ENCODE measurements at places on chromosomes 5 and 9. TPM values are rescaled to one million over a fixed set of nuclear protein-coding genes. Genes with fewer than 3 reads are reported as not detected.

The PCDHGA12 gene
- total RNA-seq, result 20.6 TPM

The ASPN gene
- 1.2 TPM for total RNA-seq

The BARX1 gene
- total RNA-seq, result 15.6 TPM

The LURAP1L gene
- total RNA-seq, result 88.3 TPM

The RAPGEF1 gene
- 42.1 TPM for total RNA-seq

The SH3GL2 gene
- total RNA-seq, result 0.29 TPM

The ENTREP1 gene
- total RNA-seq, result under 0.01 TPM

The SPINK6 gene
- total RNA-seq, result not detected

The HK3 gene
- 1.8 TPM for total RNA-seq

The DOCK8 gene
- total RNA-seq, result under 0.01 TPM

The SARDH gene
- 10.9 TPM for total RNA-seq

The FBP2 gene
- not detected for total RNA-seq

The IL11RA gene
- 38.0 TPM for total RNA-seq

The PDCD1LG2 gene
- total RNA-seq, result 4.7 TPM

The TTC23L gene
- 0.29 TPM for total RNA-seq

The OR1J2 gene
- 0.29 TPM for total RNA-seq

The OLFM1 gene
- total RNA-seq, result under 0.01 TPM

The KCNT1 gene
- total RNA-seq, result not detected

The LEAP2 gene
- total RNA-seq, result under 0.01 TPM

The DMRTA1 gene
- total RNA-seq, result 4.3 TPM

The SPRY4 gene
- total RNA-seq, result 5.4 TPM

The CFAP77 gene
- total RNA-seq, result 0.36 TPM

The UGCG gene
- total RNA-seq, result 121 TPM

The FOXD4L4 gene
- under 0.01 TPM for total RNA-seq

The SV2C gene
- not detected for total RNA-seq

The SYK gene
- total RNA-seq, result not detected

The KLF9 gene
- total RNA-seq, result 46.9 TPM

The HOMER1 gene
- 10.6 TPM for total RNA-seq

The CDHR2 gene
- not detected for total RNA-seq

The FAM78A gene
- total RNA-seq, result 0.59 TPM

The SPATA31A3 gene
- not detected for total RNA-seq
